Lower leg skin (tissue), 4 donors: ENCODE measurements at places on chromosomes 13 and 19. TPM values are rescaled to one million over a fixed set of nuclear protein-coding genes. Genes with fewer than 3 reads are reported as not detected.

NKPD1 gene
- 52.1 TPM for total RNA-seq

CTXN1 gene
- total RNA-seq = 4.0 TPM

SLC25A41 gene
- total RNA-seq = not detected

DPY19L3 gene
- total RNA-seq = 13.3 TPM

C19orf85 gene
- not detected for total RNA-seq

KIR2DL1 gene
- not detected for total RNA-seq

DLEU7 gene
- not detected for total RNA-seq

DNA sequence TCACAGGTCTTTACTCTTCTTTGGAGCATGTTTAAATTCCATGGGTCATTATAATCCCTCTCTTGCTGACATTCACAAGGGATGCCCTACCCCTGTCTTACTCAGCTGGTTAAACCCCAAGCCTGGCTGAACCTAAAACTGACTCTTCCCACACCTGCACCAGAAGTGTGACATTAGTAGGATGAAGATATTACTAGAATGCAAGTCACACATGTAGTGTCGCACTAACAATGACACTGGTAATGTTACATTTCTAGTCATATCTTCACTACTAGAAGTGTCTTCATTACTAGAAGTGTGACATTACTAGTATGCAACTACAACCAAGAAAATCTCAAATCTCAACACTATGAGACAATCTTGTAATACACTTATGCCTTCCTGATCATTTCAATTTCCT is 14.2 kb downstream of the ZAR1L start:
- DNase-seq = no peak

GRCh38 chr13:49210669-49211068 is 9.5 kb upstream of the MLNR start:
- DNase-seq = no peak

- no peak for DNase-seq
Observed at GRCh38 chr13:26985285-26985878, 186.2 kb downstream of the USP12 start.

DNA sequence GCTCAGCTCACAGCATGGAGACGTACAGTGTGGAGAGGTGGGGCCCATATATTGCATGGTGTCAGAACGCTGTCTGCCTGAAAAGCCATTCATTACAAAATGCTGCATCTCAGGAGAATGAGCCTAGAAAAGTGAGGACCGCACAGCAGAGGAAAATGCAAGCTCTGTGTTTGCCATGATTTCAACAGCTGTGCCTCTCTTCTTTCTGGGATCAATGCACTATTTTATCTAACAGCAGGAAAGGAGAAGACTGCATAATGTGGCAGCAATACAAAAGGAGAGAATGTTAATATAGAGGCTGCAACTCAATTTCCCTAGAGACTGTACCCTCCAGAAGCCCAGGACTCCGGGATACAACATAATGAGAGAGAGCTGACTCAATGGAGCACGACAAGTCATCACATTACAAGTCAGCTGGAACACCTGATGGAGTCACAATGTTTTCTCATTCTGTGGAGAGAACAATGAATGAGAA is 368.0 kb downstream of the FGF14 start:
- DNase-seq = no peak

- no peak for DNase-seq
Observed at GRCh38 chr13:93558637-93559036, 332.0 kb downstream of the GPC6 start.

DNA sequence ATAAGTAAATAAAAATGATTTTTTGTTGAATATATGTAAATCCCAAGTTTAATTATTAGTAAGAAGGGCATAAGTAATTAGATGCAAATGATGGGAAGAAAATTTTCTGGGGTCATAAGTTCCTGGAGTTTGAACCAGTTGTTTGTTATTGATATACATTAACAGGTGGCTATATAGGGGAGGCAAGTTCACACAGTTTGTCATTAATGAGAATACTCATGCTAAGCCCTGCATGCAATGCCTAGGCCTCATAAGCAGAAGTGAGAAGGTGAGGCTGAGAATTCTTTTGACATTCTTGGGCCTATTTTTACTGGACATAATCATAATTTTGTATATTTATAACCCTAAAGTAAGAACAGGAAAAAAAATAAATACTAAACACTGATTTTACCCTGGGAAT is 1210.7 kb upstream of the PCDH9 start:
- DNase-seq = no peak

- DNase-seq = no peak
Observed at GRCh38 chr19:2315121-2315817, 7.3 kb upstream of the LINGO3 start.

- peak; percentile 39 for DNase-seq
Observed at GRCh38 chr19:30669329-30670010, 297.3 kb downstream of the ZNF536 start.

DNA sequence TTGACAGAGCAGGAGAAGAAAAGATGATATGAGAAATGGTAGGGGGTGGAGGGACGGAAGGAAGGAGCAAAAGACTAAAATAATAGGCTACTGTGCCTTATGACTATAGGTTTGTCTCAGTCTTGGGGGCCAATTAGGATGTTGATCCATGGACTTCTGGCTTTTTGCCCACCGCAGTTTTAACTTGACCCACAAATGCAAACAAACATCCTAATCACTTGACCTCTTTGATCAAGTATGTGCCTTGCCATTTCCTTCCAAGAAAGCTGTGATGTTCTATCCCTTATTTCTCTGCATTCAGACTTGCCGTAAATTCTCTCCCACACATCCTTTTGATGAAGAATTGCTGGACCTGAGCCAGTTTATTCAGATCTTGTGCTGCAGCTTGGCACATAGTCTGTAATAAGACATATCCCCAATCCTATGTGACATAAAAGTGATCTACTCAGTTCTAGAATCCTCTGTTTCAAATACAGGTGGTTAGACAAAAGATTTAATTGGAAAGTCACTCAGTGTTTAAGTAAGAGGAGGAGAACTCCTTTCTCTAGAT is 62.8 kb downstream of the TPT1 start:
- no peak for DNase-seq

- no peak for DNase-seq
Observed at GRCh38 chr13:77349365-77349764, 22.5 kb upstream of the MYCBP2 start.

DNA sequence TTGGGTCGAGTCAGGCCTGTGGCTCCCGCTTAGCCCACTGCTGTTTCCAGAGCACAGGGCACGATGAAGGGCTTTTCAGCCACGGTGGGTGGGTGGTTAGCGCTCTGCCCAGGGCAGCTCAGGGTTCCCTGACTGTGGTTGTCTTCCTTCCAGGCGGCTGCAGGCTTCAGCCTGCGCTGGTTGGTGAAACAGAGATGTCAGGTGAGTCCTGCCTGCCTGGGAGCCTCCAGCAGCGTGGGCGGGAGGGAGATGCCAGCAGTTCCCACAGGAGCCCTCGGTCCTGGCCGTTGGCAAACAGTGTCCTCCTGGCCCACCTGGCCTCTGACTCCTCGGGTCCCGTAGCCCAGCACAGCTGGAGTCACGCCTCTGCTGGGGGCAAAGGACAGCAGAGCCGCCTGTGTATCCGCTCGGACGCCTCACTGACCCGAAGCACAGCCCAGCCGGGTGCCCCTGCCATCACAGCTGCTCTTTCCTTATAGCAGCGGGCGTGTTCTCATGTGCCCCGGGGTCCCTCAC is 9.7 kb downstream of the ADAT3 start:
- DNase-seq = no peak

DNA sequence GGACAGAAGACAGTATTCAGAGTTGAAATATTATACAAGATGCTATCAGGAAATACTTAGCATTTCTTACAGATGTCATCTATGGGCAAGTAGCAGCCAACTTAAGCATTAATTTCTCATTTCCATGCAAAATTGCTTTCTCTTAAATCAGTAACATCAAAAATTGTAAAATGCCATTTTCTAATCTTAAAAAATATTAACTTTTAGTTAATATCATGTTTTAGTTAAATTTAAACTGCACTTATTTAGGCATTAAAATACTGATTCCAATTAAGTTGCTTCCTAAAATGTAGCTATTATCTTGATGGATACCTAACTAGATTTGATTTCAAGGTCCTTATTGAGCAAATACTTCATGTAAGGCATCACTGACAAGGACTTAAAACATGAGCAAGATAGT is 27.8 kb downstream of the METTL21C start:
- DNase-seq = no peak

- no peak for DNase-seq
Observed at GRCh38 chr19:2619076-2619475, 83.4 kb downstream of the GNG7 start.

DNA sequence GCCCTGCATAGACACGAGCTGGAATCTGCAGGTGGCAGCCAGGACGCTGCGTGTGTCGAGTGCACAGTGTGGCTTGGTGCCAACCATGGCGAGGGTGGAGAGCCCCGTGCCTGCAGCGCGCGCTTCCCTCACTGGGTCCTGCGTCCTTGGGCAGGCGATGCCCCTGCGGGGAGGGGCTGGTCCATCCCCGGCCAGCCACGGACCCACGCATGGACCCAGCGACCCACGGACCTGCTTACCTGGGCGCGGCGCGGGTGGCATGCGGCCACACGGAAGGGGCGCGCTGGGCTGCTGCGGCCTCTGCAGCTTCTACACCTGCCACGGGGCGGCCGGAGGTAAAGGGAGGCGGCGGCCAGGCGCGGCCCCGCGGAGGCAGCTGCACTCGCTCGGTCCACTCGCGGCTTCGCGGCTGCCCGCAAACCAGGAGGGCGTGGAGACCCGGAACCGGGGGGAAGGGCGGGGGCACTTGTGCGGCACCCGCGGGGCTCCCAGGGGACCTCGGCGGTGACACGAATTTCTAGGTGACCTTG is 569 bp upstream of the MCF2L start:
- no peak for DNase-seq

DNA sequence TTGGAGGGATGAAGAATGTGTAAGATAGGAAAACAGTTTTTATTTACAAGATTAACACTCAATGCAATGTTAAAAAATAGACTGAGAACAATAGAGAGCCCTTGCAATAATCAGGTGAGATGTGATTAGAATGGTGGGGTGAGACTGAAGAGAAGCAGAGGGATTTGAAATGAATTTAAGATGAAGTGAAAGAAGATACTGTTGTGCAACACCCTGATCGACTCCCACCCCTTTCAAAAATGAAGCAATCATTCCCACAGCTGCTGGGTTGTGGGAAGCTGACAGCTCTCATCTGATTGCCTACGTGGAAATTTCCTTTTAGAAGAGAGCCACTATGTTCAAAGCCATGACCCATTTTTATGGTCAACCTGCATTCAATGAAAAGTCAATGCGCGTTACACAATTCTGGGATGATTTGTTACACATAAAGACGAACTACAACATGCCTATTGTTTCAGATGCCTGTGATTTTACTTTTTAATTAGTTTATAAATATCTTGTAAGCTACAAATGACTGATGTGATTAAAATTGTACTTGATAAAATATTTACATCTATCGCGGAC is 1374.8 kb downstream of the PCDH9 start:
- DNase-seq = no peak

DNA sequence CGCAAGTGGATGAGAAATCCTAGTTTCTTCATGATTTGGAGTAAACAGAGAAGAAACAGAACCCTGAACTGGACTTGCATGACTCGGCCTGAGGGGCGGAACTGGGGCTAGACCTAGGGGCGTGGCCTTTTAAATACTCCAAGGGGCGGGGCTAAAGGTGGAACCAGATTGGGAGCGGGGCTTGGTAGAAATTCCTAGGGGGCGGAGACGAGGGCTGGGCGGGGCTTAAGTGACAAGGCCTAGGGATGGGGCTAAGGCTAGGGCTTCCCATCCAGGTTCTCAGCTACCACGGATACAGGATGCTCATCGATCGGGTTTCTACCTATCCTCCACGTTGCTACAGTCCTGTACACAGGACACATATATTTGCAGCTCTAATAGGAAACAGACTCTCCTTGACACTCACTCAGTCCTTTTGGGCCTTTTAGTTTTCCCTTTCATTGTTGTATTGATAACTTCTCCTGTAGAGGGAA is 372 bp upstream of the ZNF699 start:
- peak; percentile 85 for DNase-seq
